Common myeloid progenitor, CD34-positive (primary cell): ENCODE measurements at places on chromosomes 1 and 21.

DNA sequence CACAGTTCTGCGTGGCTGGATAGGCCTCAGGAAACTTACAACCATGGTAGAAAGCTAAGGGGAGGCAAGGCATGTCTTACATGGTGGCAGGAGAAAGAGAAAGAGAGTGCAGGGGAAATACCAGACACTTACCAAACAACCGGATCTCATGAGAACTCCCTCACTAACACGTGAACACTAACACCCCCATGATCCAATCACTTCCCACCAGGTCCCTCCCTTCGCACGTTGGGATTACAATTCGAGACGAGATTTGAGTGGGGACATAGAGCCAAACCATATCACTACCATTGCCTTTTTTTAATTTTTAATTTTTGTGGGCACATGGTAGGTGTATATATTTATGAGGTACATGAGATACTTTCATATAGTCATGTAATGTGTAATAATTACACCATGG, 23.8 kb upstream of the PPP1R8 start:
- no peak for DNase-seq

- no peak for DNase-seq
Observed at GRCh38 chr21:8991088-8991907, 1530.1 kb upstream of the TPTE start.

- no peak for DNase-seq
Observed at GRCh38 chr1:60133848-60134247, 60.3 kb upstream of the C1orf87 start.

- no peak for DNase-seq
Observed at GRCh38 chr1:109484519-109484975, 842 bp downstream of the ATXN7L2 start.

GRCh38 chr1:43438006-43438405, 15.7 kb downstream of the HYI start:
- no peak for DNase-seq

- no peak for DNase-seq
Observed at GRCh38 chr21:39054066-39054465, 129.2 kb downstream of the PSMG1 start.
